ENCODE measurements at places on chromosomes 16 and 17.

- no peak for DNase-seq
Measured at GRCh38 chr17:36673637-36674277, 72.4 kb downstream of the MRM1 start.

DNA sequence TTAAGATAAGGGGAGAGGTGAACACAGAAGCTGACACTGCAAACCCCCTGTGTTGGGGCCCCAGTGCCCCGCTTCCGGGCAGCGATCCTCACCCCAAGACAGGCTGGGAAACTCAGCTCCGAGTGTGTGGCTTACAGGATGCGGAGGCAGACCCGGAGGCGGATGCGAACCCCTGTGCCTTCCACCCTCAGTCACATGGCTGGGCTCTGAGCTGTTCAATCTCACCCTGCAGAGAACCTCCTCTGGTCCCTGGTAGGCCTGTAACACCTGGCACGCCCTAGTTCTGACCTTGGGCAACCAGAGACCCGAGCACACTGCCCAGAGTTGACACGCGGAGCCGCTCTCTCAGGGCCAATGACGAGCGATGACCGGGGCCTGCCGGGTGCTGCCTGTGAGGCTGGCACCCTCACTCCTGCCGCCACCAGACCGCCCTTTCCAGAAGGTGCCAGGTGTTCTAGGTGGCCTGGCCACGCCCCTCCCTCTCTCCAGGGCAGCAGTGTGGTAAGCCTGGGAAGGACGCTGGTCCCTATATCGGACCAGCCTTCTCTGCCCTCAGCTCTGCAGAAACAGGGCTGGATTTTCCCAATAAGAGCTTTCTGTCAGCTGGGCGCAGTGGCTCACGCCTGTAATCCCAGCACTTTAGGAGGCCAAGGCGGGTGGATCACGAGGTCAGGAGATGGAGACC is 23.3 kb downstream of the MEAK7 start:
- no peak for DNase-seq

DNA sequence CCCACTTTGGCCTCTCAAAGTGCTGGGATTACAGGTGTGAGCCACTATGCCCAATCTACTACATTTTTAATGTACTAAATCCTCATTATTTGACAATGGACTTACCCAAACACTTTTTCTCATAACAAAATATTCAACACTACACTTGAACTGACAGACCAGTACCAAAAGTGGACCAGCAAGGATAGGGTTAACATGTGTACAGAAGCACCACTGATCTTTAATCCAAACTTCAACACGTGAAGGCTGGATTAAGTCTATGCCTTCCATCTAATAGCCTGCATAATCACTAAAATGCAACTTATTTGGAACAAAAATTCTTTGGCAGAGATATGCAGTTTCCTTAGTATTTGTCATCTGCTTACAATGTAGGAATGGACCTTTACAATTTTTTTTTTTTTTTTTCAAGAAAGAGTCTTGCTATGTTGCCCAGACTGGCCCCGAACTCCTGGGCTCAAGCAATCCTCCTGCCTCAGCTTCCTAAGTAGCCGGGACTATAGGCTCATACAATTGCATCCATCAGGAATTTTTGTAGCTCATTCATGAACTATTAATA is 60.0 kb upstream of the BCAR1 start:
- DNase-seq = no peak

DNA sequence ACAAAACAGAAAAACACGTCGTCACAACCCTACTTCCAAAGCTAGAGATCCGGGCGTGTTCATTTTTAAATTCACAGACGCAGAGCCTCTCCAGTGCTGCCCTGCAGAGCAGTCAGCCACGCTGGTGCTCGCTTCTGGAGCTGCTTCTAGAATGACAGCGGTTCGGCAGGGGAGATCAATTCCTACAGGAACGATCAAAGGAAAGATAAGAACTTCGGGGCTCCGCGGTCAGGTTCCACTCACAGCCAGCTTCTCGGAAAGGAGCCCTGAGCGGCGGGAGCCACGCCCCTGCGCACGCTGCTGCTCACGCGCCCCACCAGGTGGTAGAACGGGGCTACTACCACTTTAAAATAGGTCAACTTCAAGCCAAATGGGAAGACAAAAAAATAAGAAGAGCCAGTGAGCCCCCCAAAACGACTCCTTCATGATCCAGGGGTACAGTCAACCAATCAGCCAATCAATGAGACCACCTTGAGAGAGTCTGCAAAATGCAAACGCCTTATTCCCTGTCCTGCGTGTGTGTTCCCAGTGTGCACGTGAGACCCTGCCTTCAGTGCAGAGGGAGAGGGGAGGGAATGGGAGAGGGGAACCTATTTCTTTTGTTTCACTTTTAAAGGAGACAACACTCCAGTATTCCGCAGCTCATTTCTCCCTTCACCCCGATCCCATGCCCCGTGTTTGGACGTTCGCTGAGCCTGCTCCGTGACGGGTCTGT is 209.7 kb downstream of the RBFOX3 start:
- no peak for DNase-seq

DNA sequence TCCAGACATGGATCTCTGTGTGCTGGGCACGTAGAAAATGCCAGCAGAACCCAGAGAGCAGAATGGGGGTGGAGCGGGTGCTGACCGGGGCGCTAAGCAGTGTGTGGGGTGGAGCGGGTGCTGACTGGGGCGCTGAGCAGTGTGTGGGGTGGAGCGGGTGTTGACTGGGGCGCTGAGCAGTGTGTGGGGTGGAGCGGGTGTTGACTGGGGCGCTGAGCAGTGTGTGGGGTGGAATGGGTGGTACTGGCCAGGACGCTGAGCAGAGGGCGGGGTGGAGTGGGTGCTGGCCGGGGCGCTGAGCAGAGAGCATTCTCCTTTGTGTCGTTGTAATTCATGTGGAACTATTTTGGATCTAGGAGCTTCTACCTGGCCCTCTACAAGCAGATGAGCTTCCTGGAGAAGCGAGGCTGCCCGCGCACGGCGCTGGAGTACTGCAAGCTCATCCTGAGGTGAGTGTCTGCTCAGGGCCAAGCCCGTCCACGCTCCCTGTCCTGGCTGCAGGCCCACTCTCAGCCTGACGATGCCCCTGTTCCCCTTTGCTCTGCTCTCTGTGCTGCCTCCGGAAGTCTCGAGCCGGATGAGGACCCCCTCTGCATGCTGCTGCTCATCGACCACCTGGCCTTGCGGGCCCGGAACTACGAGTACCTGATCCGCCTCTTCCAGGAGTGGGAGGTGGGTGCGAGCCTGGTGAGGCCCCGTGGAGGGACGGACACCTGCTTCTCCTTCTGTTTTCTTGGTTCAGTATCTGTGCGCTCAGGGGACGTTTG is 20.3 kb upstream of the MC1R start:
- DNase-seq = no peak

DNA sequence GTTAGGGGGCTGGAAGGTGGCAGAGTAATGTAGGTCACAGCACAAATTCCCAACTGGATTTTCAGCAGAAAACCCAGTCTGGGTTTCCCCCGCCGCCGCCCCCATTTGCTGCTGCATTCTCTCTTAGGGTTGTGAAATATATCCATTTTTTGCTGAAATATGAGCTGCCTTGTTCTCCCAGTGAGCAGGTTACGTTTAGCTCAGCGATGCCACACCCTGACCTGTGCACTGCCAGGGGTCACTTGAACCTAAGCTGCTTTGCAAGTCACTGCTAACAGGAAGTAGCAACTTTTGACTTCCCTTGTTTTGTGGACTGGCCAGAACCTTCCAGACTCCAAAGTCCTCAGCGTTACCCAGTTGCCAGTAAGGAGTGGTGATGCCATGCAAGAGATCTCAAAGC is 274.1 kb downstream of the CPPED1 start:
- DNase-seq = no peak

DNA sequence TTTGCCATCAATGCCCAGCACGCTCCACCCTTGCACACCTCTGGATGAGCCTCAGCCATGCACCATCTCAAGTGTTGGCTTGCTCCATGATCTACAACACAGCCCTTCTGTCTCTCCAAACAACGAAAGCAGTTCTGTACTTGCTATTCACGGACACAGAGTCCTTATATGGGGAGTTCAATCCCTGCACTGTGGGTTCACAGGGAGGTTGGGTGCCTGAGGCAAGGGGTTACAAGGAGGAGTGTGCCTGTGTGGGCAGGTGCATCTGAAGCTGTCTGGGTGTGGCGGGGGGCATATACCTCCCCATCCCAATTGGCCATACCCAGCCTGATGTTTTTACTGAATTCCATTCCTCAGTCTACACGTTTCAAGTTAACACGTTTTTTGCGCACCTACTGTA is 5.6 kb downstream of the RUNDC3A start:
- DNase-seq = no peak

- DNase-seq = no peak
Measured at GRCh38 chr17:62715882-62716390, 88.5 kb downstream of the MRC2 start.

DNA sequence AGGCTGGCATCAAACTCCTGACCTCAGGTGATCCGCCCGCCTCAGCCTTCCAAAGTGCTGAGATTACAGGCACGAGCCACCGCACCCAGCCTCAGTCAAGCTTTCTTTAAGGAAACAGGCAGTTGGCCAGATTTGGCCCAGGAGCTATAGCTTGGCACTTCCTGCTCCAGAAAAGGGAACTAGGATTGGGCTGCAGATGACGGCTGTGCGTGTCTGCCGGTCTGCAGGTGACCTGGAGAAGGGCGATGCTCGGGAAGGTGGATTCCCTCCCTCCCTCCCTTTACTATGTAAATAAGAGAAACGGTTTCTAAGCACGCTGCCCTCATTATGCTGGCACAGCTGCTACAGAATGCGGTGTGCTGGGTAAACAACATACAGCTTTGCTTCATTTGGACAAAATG is 215.9 kb downstream of the RPTOR start:
- DNase-seq = no peak

GRCh38 chr17:17738901-17739300 is 57.6 kb downstream of the RAI1 start:
- DNase-seq = no peak

GRCh38 chr17:2783310-2784030 is 12.8 kb upstream of the RAP1GAP2 start:
- DNase-seq = no peak

GRCh38 chr17:48144976-48145798 is 37.6 kb downstream of the SNX11 start:
- DNase-seq = no peak

DNA sequence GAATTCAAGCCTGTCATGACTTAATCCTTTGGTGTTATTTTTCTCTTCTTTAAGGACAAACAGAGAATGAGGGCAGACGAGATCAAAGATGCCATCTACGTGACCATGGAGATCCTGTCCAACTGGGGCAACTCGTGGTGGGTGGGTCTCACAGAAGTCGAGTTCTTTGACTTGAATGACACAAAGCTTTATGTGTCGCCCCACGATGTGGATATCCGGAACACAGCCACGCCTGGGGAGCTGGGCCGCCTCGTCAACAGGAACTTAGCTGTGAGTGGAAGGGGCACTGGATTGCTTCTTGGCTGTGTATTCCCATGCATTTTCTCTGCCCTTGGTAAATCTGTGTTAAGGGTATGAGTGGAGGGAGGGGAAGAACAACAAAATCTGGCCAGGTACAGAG is 158.7 kb downstream of the KATNIP start:
- no peak for DNase-seq

GRCh38 chr17:36727577-36727976 is 126.2 kb downstream of the MRM1 start:
- DNase-seq = no peak

GRCh38 chr16:55981557-55981956 is 106.4 kb upstream of the CES5A start:
- DNase-seq = no peak

GRCh38 chr16:57544124-57544653 is 1.7 kb downstream of the ADGRG5 start:
- no peak for DNase-seq

DNA sequence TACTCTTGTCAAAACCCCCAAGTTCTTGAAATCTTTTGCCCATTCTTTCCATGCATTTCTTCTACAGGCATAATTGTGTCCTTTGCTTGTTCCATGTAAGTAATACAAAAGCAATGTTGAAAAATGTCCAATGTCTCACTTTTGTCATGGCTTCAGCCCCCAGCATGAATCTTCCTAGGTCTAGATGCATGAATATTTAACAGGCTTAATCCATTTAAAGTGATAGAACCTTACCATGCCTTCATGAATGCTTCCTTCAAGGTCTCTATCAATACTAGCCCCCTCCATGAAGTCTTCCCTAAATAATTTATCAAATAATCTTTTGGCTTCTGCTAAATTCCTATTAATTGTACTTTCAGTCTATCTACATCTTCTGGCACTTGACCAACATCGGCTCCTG is 46.1 kb upstream of the ANKFY1 start:
- DNase-seq = no peak

- DNase-seq = no peak
Measured at GRCh38 chr16:70582280-70582978, 58.8 kb downstream of the SF3B3 start.

GRCh38 chr17:32664936-32665583 is 178.3 kb downstream of the CDK5R1 start:
- DNase-seq = no peak

GRCh38 chr17:4596636-4597380 is 12.5 kb downstream of the SMTNL2 start:
- DNase-seq = no peak

DNA sequence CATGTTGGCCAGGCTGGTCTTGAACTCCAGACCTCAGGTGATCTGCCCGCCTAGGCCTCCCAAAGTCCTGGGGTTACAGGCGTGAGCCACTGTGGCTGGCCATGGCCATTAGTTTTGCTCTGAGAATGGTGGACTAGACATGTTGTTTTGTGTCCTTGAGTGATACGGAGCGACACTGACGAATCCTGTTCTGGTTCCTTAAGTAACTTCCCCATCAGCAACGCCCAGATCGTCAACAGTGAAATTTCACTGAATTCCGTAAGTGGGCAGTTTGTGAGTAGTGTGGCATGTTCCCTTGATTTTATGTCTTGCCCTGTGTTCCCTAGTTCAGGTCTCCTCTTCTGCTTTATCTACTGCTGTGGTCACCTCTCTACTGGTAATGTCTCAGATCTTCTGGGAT is 67.4 kb downstream of the SNX29 start:
- no peak for DNase-seq

DNA sequence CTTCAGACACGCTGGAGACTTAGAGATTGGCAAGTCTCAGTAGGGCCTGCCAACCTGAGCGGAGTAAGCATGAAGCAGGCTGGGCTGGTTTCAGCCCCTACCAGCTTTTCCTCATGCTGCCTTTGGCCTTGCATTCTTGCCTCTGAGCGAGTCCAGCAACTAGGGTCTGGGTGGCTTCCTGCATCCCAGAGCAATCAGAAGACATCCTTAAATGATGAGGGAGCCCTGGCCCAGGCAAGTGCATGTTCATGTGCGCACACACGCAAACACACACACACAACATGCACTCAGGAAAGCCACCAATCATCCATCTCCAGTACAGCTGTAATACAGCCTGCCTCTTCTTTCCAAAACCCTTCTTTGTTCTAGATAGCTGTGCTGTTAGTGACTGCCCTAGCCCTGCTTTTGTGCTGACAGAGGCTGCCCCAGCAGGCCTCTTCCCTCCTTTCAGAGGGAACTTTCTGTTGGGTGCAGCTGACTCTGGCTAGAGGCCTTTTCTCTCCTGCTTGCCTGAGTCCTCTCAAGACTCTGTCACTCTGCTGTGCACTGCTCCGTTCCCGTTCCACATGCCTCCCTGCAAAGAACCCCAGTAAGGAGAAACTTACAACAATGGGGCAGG is 30.7 kb upstream of the TBX2 start:
- DNase-seq = no peak

GRCh38 chr16:1037394-1038257 is 34.9 kb upstream of the SSTR5 start:
- no peak for DNase-seq
